ENCODE measurements at places on chromosomes 5 and 9.
A peak's percentile ranks its signal among the peaks of the same experiment; 100 is the strongest.

DNA sequence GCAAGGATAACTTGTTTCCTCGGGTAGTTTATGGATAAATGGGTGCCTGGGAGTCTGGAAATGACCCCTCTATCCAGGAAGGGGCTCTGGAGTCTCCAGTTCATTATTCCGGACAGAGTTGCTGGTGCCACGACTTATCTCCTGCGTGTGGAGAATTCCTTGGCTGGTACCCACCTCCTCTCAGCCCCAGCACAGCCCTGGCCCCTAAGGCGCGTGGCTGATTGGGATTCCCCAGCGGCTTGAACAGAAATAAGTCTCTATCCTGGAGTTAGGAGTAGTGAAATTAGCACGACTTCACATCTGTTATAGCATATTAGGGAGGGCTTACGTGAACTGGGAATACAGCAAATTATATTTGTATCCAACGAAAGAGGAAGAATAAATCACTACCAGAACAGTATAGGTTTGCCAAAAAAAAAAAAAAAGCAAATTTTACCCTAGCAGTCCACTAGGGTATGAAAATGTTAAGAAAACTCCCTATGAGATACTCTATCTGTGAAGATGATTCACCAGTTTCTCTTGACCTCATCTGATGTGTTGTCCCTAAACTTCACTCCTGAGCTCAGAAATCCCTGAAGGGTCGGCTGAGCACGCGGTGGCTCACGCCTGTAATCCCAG lies 172.5 kb upstream of the OTULINL start:
- peak; percentile 75 for DNase-seq

DNA sequence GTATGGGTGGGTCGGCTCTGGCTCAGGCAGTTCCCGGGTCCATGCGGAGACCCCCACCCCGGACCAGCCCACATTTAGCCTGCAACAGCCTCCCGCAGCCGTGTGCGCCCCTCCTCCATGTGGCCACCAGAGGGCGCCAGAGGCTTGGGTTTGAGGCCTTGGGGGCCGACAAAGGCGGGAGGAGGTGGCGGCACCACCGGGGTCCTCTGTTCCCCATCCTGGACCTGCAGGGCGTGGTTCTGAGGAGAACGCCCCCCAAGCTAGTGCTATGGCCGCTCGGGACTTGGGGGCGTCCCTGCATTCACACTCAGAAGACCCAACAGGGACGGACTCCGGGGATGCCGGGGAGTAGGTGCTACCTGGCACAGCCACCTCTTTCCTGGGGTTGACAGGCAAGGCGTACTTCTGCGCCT lies 16.5 kb downstream of the ASS1 start:
- peak; percentile 31 for DNase-seq

DNA sequence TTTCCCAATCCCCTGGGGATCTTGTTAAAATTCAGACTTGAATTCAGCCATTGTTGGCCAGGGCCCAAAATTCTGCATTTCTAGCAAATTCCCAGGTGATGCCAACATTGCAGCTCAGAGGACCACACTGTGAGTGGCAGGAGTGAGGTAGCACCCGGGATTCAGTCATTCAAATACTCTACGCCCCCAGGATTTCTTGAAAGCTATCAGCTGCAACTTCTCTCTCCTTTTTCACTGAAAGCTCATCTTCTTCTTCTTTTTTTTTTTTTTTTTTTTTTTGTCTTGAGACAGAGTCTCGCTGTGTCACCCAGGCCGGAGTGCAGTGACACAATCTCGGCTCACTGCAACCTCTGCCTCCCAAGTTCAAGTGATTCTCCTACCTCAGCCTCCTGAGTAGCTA lies 19.3 kb upstream of the ANKH start:
- DNase-seq, result no peak

DNA sequence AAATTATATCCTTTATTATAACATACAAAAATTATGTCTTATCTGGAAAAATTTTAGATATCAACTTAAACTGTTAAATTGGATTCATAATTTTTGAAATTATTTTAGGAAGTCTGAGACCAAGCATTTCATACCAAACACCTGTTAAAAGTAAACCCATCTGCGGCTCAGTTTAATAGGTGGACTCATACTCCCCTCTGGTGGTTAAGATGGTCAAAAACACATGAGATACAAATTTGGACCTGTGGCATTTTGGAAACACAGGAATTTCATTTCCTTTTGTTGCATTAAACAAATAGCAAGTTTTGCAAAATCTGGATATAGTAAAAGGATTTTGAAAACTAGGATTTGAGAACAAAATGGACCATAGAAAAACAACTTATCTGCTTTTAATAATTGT lies 53.7 kb downstream of the RGMB start:
- peak; percentile 73 for DNase-seq

DNA sequence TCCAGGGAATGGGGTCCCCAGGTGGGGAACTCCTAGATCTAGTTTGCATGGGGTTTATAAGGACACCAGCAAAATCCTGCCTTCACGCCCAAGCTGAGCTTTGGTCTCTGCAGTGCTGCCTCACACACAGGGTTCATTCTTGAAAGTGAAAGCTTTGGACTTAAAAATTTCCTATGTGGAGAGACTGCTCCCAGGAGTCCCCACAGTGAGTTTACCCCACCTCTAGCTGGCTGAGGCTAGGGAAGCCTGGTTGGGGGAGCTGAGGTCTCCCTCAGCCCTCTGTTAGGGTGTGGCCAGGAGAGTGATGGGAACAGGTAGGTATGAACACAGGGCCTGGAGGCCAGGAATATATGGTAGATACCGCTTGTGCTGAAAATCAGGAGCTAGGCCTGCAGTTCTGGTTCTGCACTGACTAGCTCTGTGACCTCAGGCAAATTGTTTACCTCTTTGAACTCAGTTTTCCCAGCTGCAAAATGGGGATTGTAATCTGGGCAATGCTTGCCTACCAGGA lies 41.5 kb upstream of the LARP1 start:
- DNase-seq, result peak; percentile 26

- no peak for DNase-seq
Measured at GRCh38 chr5:3905521-3905920, 309.9 kb downstream of the IRX1 start.

DNA sequence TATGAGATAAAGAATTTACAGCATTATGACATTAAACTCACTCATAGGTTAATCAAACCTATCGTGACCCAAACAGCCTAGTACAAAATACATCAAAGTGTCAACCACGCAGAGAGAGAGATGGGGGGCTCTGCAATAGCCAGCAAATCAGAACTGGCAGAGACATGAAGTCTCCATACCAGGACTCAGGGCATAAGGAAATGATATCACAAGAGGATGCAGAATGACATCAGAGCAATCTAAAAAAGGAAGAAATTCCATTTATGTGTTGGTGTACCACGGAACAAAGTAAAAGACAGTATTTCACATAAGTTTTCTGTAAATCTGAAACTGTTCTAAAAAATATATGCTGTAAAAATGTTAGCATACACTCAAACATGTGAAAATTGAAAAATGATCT lies 24.6 kb downstream of the BICD2 start:
- peak; percentile 40 for DNase-seq

DNA sequence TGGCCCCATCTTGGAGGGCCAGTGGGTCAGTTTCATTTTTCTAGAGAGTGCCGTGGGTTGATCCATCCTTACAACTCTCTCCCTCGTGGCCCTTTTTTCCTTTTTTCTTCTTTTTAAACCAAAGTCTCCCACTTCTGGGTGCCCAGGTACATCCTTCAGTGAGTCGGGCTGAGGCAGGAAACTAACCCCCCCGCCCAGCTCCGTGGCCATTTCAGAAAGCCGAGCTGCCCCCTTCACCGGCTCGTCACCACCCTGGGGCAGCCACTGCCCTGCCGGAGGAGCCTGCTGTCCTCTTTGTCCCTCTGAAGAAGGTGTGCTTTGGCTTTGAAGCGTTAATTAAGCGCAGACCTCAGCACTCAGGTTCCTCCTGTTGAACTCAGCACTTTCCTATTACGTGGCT lies 5.2 kb downstream of the CFAP77 start:
- DNase-seq, result no peak

DNA sequence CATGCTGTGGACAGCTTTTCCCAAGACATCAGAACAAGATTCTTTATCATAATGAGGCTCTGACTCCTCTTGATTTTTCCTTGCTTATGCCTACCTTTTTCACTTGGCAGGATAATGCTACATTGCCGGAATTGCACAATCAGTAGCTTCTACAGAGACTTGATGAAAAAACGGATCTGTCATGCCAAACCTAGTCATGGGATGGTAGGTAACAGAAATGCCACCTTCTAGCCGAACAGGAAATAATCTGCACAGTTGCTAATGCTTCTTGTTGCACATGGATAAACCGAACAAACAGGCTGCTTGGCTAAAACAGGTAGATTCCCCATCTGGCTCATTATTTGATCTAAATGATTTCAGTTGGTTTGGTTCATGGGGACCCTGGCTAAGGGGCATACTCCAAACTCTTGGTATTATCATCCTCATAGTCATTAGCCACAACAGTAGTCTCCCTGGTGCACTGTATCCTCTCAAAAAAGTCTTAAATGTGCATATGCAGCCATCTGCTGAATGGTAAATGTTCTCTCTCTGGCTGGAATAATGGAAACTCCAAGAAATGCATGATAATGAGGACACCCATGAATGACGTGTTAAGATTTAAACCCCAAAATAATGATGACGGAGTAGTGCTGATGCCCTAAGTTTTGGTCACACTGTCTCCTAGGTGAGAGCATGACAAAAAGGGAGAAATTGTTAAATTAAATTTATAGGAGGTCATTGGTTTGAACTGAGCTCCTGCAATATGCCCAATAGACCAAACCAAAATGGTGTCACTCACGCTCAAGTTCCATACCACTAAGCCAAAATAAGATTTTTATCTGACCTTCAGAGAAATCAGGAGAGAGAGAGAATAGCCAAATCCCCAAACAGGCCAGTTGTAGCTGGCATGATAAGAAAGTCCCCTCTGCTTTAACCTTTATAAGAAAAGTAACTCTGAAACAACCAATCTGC lies 47.0 kb downstream of the RAPGEF1 start:
- DNase-seq, result no peak

GRCh38 chr9:15570769-15571168 lies 17.9 kb downstream of the CCDC171 start:
- DNase-seq, result no peak

GRCh38 chr5:123965626-123966025 lies 453.6 kb downstream of the CSNK1G3 start:
- no peak for DNase-seq

- peak; percentile 62 for DNase-seq
Measured at GRCh38 chr9:69564557-69564956, 107.6 kb downstream of the APBA1 start.

DNA sequence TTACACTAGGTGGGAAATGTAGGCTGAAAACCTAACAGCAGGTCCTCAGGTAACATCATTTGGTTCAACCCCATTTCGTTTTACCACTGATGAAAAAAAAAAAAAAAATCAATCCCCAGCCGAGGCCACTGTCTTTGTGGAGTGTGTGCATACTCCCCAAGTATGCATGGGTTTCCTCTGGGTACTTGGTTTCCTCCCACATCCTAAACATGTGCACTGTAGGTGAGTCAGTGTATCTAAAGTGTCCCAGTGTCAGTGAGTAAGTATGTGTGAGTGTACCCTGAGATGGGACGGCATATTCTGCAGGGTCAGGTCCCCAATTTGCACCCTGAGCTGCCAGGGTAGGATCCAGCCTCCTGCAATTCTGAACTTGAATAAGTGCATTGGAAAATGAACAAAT lies 966.5 kb upstream of the DMAC1 start:
- no peak for DNase-seq

DNA sequence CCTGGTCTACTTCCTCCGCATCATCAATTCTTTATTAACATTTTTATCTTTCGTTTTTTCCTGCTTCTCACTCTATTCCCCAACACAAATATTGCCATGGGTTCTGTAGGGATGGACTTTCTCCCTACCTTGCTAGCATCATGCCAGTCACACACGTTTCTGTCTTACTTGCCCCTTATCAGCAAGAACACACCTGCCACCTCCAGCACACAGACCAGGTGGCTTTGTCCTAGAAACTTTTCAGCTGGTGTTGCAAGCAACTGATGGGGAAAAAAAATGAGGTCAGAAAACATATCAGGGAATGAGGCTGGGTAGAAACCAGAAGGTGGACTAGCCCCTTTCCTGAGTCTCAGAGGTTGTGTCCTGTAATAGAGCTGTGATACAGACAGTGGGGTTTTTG lies 5.8 kb downstream of the SH3RF2 start:
- no peak for DNase-seq

GRCh38 chr5:175489693-175490443 lies 11.5 kb downstream of the SFXN1 start:
- DNase-seq, result no peak

GRCh38 chr5:151082282-151082902 lies 1.6 kb upstream of the TNIP1 start:
- DNase-seq, result no peak

GRCh38 chr5:580436-580835 lies 31.7 kb upstream of the CEP72 start:
- DNase-seq, result no peak

DNA sequence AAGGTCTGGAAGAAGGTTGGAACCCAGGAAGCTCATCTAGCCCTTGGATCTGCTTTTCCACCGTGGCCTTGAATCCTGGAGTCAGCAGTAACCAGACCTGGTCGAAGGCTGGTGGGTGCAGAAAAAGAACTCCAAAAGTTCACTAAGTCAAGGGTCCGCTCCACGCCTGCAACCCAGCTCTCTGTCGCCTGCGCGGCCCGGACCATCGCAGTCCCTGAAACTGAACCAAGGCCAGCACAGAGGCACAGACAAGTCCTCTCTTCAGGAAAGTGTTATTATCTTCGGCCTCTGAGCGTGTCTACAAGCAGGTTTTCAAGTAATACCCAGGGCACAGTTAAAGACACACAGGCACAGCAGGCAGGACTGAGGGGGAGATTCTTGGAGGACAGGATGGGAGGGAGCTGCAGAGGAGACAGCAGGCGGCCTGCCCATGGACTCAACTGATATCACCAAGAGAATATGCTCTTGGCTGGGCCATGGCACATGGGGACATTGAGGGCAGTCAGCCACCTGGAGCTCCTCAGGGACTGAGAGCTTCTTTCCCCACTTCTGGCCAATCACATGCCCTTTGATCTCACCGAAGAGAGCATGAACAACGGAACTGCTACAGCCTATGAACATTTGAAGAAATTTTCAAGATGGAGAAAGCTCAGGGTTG lies 45.8 kb upstream of the SEMA4D start:
- no peak for DNase-seq

GRCh38 chr5:76638479-76638878 lies 15.3 kb upstream of the F2RL2 start:
- peak; percentile 52 for DNase-seq

- DNase-seq, result peak; percentile 33
Measured at GRCh38 chr5:178590924-178591423, 781 bp upstream of the COL23A1 start.

- DNase-seq, result no peak
Measured at GRCh38 chr5:169095410-169095960, 205.5 kb downstream of the SLIT3 start.

GRCh38 chr9:95264954-95265615 lies 52.4 kb downstream of the FANCC start:
- DNase-seq, result peak; percentile 68

GRCh38 chr5:150630016-150630415 lies 10.4 kb upstream of the SYNPO start:
- DNase-seq, result no peak
